ENCODE measurements at places on chromosomes 1 and 21.
A peak's percentile ranks its signal among the peaks of the same experiment; 100 is the strongest.

DNA sequence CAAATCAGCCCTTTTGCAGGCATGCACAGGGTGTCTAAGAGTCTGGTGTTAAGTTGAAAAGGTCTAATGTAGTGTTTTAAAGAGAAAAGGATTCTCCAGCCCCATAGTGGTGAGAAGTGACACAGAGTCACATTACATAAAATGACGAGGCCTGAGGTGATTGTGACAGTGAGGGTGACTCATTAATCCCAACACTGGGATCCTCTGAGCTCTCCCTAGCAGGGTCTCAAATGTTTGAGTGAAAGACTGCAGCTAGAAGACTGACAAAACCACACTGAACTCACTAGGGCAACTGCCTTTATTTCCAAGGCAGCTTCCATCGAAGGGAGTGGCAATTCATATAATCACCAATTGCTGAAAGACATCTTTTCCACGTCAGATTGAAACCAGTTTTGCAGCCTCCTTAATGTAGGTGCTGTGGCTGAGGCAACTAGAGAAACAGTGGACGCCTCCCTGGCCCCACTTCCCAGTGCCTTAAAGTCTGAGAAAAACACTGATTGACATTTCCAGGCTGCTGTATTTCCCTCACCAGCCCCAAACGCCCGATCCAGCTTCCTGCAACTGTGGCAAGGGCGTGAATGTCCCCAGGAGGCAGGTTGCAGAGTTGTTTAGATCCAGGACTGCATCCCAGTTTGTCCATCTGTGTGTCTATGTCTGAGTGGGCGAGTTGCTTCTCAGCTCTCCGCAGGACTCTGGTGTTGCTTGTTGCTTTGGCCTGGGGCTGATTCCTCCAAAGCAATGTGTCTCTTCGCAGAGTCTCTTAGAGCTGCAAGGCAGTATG lies 81.4 kb downstream of the RUNX1 start:
- DNase-seq = peak; percentile 65

DNA sequence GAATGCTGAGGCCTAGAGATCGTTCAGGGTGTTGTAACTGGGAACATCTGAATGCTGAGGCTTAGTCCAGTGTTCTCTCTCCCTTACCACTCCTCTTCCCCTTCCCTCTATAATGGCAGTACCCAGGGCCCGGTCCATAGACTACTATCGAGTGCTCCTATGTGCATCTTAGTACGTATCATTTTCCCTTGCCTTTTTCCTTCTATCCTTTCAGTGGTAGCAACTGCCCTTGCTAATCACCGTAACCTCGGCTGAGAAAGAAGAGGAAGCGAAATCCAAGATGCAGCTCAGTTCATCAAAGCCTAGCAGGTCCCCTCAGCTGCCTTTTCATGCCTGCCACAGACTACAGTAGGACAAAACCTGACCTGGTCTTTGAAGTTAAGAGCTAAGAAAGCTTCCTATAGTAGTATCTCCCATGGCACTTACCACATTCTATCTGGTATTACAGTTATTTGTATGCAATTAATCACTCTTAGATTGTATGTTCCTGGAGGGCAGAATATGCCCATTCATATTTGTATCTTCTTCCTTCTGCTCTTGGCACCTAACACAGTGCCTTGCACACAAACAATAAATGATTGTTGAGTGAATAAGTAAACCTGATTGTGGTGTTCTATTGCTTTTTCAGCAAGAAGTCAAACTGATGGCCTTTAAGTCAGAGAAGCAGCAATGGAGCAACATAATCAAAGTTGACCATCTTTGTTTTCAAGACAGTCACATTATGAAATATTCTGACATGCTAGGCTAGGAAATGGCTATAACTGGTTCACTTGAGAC lies 22.4 kb downstream of the CNIH4 start:
- DNase-seq = no peak

GRCh38 chr1:234398849-234399381 lies 25.7 kb downstream of the COA6 start:
- DNase-seq = peak; percentile 34

- DNase-seq = no peak
Observed at GRCh38 chr1:145994391-145995120, 1.8 kb downstream of the TXNIP start.

- DNase-seq = no peak
Observed at GRCh38 chr1:185965870-185966269, 231.7 kb downstream of the HMCN1 start.

- DNase-seq = peak; percentile 22
Observed at GRCh38 chr1:81832573-81832972, 31.8 kb downstream of the ADGRL2 start.

DNA sequence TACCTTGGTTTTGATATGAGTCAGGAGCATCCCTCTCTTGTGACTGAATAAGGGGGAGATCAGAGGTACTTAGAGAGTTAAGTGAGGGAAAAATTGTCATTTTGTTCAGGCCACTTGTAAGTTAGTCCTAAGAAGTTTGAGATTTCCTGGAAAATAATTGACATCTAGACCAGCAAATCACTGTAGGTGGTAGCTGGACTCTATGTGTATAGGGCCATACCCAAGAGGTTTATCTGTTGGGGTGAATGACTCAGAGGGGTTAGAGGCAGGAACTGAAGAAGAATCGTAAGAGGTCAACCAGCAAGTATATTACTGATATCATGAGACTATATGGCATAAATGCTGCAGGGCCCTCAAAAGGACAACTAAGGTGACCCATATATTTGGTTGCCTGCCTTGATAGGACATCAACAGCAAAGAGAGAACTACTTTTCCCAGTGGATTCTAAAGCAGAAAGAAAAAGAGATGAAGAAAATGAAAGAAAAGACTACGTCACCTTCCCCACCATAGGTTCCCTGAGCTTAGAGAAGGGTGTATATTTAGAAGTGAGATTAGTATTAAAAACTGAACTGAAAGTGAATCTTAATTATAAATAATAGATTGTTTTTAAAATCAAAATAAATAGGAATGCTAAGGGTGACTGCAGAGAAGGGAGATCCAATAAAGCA lies 8.0 kb upstream of the RNPC3 start:
- DNase-seq = no peak

GRCh38 chr1:46489169-46489637 lies 433 bp upstream of the DMBX1 start:
- DNase-seq = no peak

- no peak for DNase-seq
Observed at GRCh38 chr1:215001419-215002021, 81.0 kb upstream of the KCNK2 start.

- no peak for DNase-seq
Observed at GRCh38 chr1:88188038-88188437, 496.0 kb upstream of the PKN2 start.

- no peak for DNase-seq
Observed at GRCh38 chr1:76303340-76303717, 228.8 kb downstream of the ST6GALNAC3 start.

DNA sequence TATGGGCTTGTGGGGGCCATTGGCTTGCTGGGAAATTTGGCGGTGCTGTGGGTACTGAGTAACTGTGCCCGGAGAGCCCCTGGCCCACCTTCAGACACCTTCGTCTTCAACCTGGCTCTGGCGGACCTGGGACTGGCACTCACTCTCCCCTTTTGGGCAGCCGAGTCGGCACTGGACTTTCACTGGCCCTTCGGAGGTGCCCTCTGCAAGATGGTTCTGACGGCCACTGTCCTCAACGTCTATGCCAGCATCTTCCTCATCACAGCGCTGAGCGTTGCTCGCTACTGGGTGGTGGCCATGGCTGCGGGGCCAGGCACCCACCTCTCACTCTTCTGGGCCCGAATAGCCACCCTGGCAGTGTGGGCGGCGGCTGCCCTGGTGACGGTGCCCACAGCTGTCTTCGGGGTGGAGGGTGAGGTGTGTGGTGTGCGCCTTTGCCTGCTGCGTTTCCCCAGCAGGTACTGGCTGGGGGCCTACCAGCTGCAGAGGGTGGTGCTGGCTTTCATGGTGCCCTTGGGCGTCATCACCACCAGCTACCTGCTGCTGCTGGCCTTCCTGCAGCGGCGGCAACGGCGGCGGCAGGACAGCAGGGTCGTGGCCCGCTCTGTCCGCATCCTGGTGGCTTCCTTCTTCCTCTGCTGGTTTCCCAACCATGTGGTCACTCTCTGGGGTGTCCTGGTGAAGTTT lies 550 bp downstream of the RXFP4 start:
- DNase-seq = no peak

DNA sequence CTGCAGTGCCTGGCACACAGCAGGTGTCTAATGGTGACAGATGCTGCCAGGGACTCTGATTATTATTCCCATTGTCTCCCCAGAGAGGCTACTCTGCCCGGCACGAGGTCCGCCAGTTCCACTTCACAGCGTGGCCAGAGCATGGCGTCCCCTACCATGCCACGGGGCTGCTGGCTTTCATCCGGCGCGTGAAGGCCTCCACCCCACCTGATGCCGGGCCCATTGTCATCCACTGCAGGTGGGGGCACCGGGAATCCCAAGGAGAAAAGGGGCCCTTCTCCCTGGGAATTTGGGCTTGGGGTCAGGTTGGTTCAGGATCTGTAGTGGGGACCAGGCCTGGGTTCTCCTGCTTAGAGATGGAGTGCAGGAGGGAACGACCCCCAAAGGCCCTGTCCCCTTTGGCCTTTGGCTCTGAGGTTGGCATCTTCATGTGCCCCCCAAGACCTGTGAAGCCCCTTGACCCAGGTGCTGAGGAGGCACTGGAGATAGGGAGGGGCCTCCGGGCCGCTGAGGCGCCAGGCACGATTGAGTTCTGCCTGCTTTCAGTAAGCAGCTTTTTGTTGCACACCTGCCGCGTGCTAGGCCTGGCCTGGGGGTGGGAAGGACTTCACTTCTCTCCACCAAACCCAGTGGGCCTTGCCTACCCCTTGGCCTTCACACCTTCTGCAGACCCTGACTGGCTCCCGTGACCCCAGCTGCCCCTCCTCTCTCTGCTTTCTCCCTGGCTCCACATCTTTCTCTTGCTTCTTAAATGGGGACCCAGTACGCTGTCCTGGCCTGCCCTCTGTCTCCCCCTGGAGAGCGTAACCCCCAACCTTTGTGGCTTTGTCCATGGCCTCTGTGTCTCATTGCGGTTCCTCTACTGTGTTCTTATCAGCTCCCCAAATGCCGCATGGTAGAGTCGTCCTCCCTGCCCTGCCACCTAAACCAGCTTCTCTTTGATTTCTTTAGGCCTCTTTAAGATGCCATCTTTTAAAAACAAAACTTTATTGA lies 76.4 kb downstream of the PTPRU start:
- no peak for DNase-seq

DNA sequence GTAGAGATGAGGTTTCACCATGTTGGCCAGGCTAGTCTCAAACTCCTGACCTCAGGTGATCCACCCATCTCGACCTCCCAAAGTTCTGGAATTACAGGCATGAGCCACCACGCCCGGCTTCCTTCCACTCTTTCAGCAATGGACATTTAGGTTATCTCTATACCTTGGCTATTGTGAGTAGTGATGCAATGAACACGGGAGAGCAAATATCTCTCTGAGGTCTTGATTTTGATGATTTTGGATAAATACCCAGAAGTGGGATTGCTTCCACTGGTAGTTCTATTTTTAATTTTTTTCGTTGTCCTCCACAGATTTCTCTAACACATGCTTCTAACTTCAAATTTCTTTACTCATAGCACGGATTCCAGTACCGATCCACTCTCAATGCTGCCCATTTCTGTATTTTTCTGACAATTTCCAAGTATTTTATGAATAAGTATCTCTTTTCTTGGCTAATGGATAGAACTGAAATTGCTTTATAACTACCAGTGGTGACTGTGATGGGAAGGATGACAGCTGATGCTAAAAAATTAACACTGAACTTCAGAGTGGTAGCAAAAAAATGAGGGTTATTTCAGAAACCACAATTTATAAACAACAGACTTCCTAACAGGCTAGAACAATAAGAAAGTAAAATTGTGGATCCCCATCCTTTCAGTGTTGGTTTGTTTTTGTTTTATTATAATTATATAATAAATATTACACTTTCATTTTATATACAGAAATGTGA lies 327.5 kb upstream of the RUNX1 start:
- peak; percentile 45 for DNase-seq

GRCh38 chr1:67889466-67889865 lies 56.2 kb upstream of the GNG12 start:
- DNase-seq = no peak

- peak; percentile 59 for DNase-seq
Observed at GRCh38 chr1:67969446-67969845, 81.0 kb downstream of the DIRAS3 start.

DNA sequence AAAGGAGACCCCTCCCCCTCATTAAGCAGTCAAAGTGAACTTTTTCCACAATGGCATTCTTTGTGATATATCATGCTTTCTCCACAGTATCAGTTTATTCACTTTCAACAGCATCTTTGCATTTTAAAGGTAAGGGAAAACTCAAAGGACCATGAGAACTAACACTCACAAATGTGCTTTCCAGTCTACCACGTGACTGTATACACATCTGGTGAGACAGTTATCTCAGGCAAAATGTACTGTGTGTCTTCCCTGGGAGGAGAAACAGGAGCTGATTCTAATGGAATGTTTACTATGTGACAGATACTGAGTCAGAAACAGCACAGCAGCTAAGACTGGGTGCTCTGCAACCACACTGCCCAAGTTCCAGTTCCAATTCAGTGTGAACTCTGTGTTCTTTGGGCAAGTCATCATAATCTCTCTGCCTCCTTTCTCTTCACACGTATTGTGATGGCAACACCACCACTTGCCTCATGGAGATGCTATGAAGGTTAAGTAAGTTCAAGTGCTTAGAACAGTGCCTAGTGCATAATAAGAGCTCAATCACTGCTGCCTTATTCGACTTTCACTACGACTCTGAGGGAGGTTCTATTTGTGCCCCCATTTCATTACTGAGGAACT lies 79.0 kb downstream of the SLC45A1 start:
- DNase-seq = peak; percentile 83

DNA sequence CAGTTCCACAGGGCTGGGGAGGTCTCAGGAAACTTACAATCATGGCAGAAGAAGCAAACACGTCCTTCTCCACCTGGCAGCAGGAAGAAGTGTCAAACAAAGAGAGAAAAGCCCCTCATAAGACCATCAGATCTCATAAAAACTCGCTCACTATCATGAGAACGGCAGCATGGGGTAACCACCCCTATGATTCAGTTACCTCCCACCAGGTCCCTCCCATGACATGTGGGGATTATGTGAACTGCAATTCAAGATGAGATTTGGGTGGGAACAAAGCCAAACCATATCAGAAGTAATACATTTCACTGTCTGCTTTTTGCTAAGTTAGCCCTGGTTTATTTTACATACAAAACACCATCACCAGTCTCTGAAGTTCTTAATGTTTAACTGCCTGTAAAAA lies 68.5 kb downstream of the RBM11 start:
- DNase-seq = no peak

- no peak for DNase-seq
Observed at GRCh38 chr1:229709500-229710013, 83.5 kb downstream of the URB2 start.

- no peak for DNase-seq
Observed at GRCh38 chr1:193929374-193930033, 743.1 kb upstream of the B3GALT2 start.

DNA sequence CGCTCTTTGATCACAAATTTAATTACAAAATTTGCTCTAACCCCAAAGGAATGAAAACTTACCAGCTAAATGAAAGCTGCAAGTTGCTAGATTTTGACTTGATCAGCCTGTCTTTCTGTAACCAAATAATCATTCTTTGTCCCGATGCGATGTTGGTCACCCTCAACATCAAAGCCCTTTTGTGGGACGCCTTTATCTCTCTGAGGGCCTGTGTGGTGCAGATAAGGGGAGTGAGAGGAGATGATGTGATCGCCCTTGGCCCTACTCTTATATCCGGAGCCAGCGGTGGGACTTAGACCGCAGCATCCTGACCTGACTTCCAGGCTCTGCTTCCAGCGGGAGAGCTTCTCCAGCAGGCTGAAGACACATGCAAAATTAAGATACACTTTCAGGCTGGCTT lies 19.3 kb upstream of the UMODL1 start:
- no peak for DNase-seq

Data from A172 (cell line).